IPS DF 6.9 (cell line): ENCODE measurements at places on chromosomes 1 and 21.

DNA sequence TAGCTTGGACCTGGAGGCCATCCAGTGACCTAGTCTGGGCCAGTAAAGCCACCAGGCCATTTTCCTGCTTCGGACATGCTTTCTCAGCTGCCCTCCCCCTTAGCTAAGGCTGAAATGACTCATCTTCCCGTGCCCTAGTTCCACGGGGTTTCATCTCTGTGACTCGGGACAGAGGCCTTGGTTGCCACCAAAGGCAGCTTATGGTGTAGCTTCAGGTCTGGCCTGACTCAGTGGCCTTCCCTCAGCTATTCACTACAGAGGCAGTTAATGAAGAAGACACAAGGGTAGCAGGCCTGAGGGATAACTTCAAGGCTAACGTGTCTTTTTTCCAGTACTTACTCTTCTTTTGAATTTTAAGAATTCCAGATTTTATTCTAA lies 82.4 kb downstream of the PBX1 start:
- peaks cover 3% of the 10 kb centered on the region for H3K36me3 ChIP-seq
- H3K27ac ChIP-seq, result no peak overlapping the region
- H3K4me1 ChIP-seq, result peaks cover 10% of the 10 kb centered on the region
- H3K27me3 ChIP-seq, result no peaks in the 10 kb centered on the region
- DNase-seq, result no peak

- H3K27me3 ChIP-seq, result no peaks in the 10 kb centered on the region
- H3K4me1 ChIP-seq, result no peaks in the 10 kb centered on the region
- H3K27ac ChIP-seq, result no peak within 1 kb of the TSS
- no peaks in the 10 kb centered on the region for H3K36me3 ChIP-seq
- no peak within 1 kb of the TSS for H3K4me3 ChIP-seq
Measured at GRCh38 chr1:119768778-119769177, at the start of gene HMGCS2. Gene HMGCS2 (minus strand): TSS chr1:119768905. CDS start chr1:119768844, 61 bp downstream.

DNA sequence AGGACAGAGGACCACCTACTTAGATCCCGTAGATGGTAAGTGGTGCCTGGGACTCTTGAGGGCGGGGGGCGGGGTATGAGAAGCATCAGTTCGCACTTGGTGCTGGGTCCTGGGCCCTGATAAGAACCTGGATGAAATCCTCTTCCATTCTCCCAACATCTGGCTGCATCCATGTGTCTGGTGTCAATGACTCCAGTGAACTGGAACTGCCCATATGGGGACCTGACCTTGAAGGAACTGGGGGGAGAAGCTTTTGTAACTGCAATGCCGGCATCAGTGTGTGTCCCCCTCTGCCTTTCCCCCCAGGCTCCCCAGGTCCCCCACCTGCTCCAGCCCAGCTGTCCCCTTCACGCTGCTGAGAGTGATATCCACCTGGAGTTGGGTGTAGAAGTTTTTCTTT lies 49.7 kb upstream of the EPB41 start:
- no peaks in the 10 kb centered on the region for H3K27me3 ChIP-seq
- no peaks in the 10 kb centered on the region; the same call in 1 of the 2 replicates for H3K36me3 ChIP-seq
- H3K4me3 ChIP-seq, result no peak overlapping the region
- no peaks in the 10 kb centered on the region for H3K4me1 ChIP-seq

- no peak overlapping the region for H3K27ac ChIP-seq
- H3K27me3 ChIP-seq, result peaks cover 61% of the 10 kb centered on the region
- H3K4me3 ChIP-seq, result no peak overlapping the region
- H3K4me1 ChIP-seq, result no peaks in the 10 kb centered on the region
Measured at GRCh38 chr1:50973255-50973654, 3.2 kb downstream of the CDKN2C start.

GRCh38 chr1:235624721-235625333 lies 24.8 kb downstream of the GNG4 start:
- no peaks in the 10 kb centered on the region for H3K27me3 ChIP-seq
- H3K36me3 ChIP-seq, result no peaks in the 10 kb centered on the region
- peaks cover 4% of the 10 kb centered on the region for H3K4me1 ChIP-seq
- no peak overlapping the region for H3K4me3 ChIP-seq
- no peak for DNase-seq
- no peak overlapping the region for H3K27ac ChIP-seq

GRCh38 chr1:153617663-153618062 lies 1.5 kb upstream of the S100A14 start:
- no peak overlapping the region for H3K27ac ChIP-seq
- peak; percentile 57 for DNase-seq
- H3K4me3 ChIP-seq, result no peak overlapping the region
- H3K27me3 ChIP-seq, result no peaks in the 10 kb centered on the region
- H3K36me3 ChIP-seq, result 0 out of 2 replicates have a peak, but pooled peaks cover 2% of the 10 kb centered on the region
- H3K4me1 ChIP-seq, result peaks cover 4% of the 10 kb centered on the region

GRCh38 chr1:19715334-19716203 lies 50.9 kb downstream of the HTR6 start:
- peak; percentile 98 for DNase-seq
- H3K36me3 ChIP-seq, result no peaks in the 10 kb centered on the region
- peaks cover 3% of the 10 kb centered on the region; the same call in 1 of the 2 replicates for H3K4me1 ChIP-seq
- no peak overlapping the region for H3K27ac ChIP-seq
- no peak overlapping the region for H3K4me3 ChIP-seq

DNA sequence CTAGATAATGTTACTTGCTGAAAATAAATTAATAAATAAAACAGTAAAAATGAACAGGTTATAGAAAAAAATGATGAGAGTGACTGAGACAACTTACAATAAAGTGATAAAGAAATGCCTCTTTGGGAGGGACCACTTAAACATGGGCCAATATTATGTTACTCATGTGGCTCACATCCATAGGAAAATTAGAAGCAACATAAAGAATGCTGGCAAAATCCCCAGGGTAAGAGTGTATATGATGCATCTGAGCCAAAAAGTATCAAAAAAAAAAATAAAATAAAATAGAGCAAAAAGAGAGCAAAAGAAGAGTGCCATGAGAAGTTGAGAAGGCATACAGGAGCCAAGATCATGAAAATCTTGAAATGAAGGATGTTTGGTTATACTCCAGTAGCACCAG lies 818.0 kb downstream of the LTN1 start:
- no peak overlapping the region for H3K27ac ChIP-seq
- no peaks in the 10 kb centered on the region for H3K27me3 ChIP-seq
- H3K4me1 ChIP-seq, result no peaks in the 10 kb centered on the region

DNA sequence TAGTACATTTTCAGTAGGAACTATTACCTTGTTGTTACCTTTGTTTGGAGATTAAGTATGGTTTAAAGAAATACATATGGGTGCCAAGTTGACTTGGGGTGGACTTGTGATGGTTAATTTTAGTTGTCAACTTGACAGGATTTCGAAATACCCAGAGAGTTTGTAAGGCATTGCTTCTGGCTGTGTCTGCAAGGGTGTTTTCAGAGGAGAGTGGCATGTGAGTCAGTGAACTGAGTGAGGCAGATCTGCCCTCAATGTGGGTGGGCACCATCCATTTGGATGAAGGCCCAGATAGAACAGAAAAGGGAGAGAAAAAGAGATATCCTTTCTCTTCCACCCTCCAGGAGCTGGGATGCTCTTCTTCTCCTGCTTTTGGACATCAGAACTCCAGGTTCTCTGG lies 315.5 kb downstream of the GPATCH2 start:
- H3K4me3 ChIP-seq, result no peak overlapping the region
- H3K27me3 ChIP-seq, result no peaks in the 10 kb centered on the region
- no peak for DNase-seq
- no peaks in the 10 kb centered on the region for H3K36me3 ChIP-seq
- H3K4me1 ChIP-seq, result peaks cover 1% of the 10 kb centered on the region; the same call in 1 of the 2 replicates

GRCh38 chr21:46411691-46412090 lies 47.0 kb upstream of the DIP2A start:
- H3K4me3 ChIP-seq, result no peak overlapping the region
- H3K4me1 ChIP-seq, result peaks cover 2% of the 10 kb centered on the region
- H3K36me3 ChIP-seq, result peaks cover 14% of the 10 kb centered on the region
